ENCODE measurements at places on chromosomes 5 and 9.

GRCh38 chr5:136209346-136209910 is 16.5 kb upstream of the SMIM32 start:
- no peak for DNase-seq

DNA sequence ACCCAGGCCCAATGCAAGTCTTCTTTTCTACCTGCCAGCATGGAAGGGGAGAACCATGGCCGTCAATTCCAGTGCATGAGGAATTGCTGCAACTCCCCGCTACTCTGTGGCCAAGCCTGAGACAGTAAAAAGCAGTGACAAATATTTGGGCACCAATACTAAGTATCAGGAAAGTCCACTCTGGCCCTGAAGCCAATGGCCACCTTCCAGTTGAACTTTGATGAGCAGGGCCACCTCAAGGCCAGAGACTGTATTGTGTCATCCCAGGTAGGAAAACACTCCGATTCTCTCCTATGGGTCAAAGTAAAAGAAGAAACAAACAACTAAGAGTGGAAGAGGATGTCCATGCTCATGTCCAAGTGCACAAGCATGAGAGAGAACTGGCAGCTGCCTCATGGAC is 27.1 kb downstream of the RETREG1 start:
- no peak for DNase-seq

DNA sequence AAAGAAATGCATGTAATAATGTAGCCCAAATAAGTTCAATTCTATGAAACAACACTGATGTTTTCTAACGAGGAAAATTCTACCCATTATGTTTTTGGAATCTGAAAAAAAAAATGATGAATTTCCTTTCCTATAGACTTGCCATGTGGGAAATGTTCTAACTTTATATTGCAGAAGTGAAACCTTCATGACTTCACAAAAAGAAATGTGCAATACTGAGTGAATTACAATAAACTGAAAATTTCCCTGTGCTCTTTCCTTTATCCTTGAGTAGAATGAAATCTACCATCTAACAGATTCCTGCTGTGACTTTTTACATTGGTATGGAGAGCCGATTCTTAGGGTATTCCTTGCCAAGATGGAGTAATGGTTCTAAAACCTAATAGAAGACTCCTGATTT is 1622.5 kb downstream of the MAT2B start:
- no peak for DNase-seq

DNA sequence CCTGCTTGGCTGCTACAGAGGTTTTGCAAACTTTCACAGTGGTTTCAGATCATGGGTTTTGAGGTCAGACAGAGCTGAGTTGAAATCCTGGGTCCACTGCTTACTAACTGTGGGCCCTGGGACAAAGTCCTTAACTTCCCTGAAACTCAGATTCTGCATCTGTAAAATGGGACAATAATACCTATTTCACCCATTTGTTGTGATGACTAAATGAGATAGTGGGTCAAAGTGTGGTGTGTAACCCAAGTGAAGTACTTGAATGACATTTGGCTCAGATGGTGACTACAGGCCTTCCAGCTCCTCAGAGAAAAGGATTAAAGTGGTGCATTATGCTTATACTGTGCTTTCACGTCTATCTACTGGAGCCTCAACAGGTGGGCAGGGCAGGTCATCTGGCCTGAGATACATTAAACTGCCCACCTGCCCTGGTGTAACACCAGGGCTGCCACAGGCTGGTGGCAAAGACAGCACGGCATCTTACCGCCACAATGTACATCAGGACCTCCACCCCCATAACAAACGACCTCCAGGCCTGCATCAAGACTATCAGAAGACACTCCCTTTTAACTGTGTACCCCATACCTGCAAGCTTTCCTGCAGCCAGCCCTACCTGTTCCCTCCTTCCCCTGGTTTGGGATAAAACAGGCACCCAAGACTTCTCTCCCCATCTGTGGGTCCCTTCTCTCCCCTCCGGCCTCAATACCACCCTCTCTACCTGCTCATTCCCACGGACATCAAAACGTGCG is 846 bp upstream of the TRAF1 start:
- no peak for DNase-seq

DNA sequence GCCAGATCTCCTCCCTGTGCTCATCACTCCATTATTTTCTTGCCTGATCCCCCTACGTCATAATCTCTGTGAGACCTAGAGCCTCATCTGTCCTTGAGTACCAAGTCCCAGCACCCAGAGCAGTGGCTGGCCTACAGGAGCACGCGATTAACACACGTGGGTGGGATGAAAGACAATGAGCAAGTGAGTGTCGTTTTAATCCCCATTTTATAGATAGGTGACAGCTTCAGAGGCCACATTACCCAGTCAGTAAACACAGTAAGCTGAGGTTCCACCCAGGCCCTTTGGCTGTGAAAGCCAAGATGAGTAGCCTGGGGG is 17.3 kb downstream of the TRUB2 start:
- no peak for DNase-seq

GRCh38 chr5:66558560-66558959 is 37.6 kb upstream of the MAST4 start:
- no peak for DNase-seq

All from AG04450 (cell line).